Stimulated activated CD8-positive, alpha-beta memory T cell treated with anti-CD3 and anti-CD28 coated beads, Interleukin-15, amount 100 ng/mL, for 24 hours (primary cell): ENCODE measurements at places on chromosomes 1 and 21.

DNA sequence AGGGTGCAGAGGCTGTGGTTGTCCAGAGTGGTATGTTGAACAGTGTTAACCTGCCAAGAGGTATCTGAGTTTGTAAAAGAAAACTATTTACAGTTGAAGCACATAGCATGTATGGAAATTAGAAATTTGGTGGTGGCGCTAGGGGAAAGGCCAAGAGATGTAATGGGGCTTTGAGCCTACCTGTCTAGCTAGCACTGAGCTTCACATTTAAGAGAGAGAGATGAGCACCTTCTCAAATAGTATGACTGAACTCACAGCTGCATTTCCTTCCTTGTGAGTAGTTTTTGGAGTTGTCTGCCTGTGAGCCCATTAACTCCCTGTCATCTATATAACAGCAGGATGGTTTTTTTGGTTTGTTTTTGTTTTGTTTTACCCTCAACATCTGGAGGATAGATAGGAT is 4.0 kb downstream of the CLIC4 start:
- DNase-seq = no peak

DNA sequence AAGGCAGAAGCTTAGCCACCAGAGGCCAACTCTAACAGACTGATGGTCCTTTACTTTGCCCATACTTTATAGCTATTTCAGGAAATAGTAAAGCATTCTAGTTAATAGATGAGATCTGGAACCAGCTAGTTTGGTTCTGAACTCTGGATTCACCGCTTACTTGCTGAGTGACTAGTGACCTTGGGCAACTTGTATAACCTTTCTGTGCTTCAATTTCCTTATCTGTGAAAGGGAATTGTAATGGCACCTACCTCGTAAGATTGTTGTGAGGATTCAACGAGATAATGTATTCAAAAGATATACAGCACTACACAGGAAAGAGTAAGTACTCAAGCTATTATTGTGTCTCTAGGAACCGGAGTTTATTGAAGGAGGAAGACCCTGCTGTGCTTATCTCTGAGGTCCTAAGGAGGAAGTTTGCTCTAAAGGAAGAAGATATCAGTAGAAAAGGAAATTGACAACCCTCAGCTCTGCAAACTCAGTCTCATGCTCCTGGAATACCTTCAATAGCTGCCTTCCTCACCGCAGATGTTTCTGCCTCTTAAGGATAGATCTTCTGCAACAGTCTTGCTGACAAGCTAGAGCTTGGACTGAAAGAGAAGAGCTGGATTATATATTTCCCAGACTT is 11.9 kb downstream of the MTFR1L start:
- no peak for DNase-seq

- no peak for DNase-seq
Observed at GRCh38 chr1:219472596-219472995, 140.3 kb downstream of the ZC3H11B start.

DNA sequence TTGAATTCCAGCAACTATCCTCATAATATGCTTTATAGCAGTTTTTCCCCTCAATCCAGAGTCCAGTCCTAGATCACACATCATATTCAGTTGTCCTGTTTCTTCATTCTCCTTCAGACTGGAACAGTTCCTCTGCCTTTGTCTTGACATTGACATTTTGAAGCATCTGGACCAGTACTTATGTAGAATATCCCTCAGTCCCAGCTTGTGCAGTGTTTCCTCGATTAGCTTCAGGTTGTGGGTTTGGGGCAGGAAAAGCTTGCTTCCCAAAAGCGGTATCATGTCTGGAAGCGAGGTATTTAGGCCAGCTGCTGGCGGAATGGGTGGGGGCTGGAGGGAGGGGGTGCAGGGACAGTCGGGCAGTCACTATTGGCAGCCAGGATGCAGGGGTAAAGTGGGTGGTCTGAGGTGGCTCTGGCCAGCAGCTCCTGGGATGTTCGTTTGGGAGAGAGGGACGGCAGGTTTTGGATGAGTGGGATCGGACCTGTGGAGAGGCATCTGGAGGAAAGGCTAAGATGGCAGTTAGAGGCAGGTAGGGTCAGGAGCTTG is 6.5 kb downstream of the THEMIS2 start:
- no peak for DNase-seq

DNA sequence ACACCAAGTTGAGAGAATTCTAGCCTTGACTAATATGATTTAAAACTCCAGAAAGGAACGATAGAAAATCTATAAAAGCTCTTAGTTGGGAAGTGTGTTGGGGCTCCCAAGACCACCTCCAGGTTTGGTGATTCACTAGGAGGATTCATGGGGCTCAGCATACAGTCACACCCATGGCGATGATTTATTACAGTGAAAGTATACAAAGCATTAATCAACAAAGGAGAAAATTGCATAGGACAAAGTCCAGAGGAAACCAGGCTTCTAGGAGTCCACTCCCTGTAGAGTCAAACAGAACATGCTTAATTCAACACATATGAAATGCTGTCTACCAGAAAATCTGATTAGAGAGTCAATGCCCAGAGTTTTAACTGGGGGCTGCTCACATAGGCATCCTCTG is 4.8 kb downstream of the CDCA8 start:
- no peak for DNase-seq

GRCh38 chr1:189939967-189940366 is 537.7 kb downstream of the BRINP3 start:
- DNase-seq = no peak

DNA sequence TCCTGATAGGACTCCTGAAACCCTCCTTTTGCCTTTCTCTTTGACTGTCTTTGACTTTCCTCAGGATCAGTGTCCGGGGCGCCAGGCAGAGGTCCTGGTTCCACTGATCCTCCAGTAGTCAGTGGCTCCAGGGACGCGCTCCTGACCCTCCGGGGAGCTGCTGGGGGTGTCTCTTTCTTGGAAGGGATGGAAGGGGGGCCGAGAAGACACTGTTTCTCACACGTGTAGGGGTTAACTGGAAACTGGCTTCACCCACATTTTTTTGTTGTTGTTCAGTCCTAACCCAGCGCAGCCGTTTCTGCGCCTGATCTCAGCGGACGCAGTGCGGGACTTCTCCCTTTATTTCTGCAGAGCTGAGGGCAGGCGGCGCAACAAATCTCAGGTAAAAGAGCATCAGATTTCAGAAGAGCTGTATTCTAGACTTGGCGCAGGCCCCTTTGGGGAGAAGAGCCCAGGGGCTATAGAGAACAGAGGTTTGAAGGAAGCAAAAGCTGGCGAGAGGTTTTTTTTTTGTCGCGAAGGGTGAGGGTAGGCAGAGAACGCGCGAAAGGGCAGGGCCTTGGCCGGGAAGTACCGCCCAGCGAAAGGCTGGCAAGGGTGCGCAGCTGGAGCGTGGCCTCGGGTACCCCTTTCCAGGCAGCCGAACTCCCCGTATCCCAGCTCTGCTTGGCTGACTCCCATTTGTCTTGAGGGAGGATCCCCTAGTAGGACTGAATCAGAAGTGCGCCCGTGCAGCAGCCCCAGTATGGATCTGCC is 4.3 kb upstream of the LHX9 start:
- DNase-seq = no peak

DNA sequence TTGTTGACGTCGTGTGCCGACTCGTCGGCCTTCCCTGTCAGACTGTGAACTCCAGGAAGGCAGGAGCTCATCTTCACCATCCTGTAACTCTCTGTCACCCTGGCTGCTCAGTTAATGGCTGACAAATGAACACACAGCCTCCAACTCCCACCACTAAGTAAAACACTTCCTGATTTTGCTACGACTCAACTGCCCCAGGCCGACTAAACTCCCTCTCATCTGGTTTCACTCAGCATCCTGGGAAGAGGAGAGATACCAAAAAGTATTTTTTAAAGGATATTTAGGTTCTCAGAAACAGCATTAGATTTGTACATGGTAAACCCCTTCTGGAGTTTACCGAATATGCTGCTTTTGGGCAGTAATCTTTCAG is 18.2 kb upstream of the LHX4 start:
- DNase-seq = no peak

DNA sequence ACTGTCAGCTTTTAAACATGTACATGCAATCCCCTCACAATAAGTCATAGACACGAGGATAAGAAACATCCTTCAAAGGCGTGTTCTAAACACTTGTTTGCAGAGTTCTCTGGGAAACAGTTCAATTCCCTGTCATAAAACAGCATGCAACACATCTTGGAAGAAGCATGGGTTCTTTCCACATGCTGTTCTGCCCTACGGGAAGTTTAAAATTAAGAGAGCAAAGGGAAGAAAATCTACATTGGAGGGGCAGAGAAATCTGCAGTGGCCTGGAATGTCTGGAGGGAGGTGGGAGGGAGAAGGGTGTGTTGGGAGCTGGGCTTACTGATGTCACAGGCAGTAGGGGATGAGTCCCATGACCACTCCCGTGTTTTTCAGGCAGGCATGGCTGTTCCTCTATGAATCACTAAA is 98.3 kb upstream of the SLC2A1 start:
- DNase-seq = no peak

DNA sequence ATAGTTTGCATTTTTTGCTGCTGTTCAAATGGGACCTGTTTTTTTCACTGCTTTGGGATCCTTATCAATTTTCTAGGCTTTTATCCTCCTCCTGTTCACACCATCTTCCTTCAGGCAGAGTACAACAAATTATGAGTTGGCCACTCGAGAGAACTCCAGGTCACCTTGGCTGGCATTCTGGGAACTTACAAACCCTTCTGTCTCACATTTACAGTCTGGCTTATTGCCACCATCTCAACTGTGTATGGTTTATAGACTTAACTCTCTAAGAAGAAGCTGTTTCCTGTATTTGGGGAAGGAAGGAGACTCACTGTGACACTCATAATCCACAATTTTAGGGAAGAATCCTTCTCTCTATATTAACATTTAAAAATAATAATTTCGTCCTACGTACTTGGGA is 5.4 kb upstream of the ZNF691 start:
- DNase-seq = no peak

DNA sequence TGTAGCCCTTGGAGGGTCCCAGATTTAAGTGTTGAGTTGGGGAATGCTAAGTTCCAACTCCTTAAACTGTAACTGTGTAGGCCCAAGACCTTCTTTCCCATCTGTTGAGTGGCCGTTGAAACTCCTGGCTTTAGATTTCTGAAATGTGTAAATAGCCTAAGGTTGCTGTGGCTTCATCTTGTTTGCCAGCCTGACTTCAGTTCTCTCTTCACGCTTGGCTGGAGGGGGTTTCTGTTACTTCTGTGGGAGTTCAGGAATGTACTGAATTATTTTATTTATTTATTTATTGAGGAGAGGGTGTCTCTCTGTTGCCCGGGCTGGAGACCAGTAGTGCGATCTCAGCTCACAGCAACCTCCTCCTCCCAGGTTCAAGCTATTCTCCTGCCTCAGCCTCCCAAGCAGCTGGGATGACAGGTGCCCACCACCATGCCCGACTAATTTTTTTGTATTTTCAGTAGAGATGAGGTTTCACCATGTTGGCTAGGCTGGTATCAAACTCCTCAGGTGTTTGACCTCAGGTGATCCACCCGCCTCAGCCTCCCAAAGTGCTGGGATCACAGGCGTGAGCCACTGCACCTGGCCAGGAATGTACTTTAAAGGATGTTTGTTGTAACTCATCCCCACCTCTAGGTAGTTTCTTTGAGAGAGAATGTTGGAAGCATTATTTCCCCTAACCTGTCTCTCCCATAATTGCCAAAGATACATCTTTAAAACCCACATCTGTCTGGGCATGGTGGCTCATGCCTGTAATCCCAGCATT is 5.9 kb downstream of the TTC39A start:
- DNase-seq = no peak

GRCh38 chr1:15411593-15412137 is 2.0 kb downstream of the EFHD2 start:
- no peak for DNase-seq

- DNase-seq = no peak
Observed at GRCh38 chr1:30083800-30084464, 639.5 kb downstream of the MATN1 start.

DNA sequence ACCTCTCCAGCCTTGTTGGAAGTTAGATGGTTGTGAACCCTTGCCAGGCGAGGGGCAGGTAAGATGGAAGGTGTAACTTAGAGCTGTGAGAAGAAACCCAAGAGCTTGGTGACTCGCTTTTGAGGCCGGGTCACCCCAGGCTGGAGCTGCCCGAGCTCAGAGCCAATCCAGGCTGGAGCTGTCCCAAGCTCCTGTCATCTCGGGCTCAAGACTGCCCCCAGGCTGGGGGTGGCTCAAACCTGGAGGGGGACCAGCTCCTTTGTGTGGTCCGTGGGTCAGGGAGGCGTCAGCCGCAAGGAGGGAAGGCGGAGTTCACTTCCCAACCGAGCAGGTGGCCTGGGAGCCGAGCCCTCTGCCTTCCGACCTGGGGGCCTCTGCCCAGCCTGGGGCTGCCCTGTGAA is 2.0 kb downstream of the HUNK start:
- no peak for DNase-seq

- no peak for DNase-seq
Observed at GRCh38 chr1:75188892-75189291, 54.7 kb downstream of the LHX8 start.

DNA sequence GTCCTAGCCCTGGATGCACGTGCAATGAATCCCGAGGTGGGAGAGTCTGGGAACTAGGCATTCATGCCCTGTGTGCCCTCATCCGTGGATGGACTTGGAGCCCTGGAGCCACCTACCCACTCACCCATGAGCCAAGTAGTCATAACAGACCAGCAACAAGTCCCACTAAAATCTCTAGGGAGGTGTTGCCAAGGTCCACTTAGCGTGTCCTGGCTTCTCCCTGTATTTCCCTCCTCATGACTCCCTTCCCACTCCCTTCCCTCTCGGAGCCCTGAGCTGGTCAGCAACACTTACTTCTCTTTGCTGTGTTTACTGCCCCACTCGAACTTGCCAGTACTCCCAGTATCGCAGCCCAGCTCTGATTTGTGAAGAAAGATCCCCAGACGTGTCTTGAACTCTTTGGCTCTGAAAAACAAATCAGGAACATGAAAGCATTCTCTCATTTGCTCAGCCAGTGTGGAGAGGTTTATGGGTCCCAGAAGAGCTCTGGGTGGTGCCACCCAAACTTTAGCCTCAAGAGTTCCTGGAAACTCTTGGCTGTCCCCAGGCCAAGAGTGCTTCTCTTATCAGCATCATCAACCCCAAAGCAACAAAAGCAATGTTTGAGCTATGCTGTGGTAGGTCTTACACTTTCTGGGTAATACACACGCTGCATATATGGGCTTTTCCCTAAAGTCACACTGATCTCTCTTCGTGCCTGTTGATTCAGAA is 1.1 kb downstream of the RGS16 start:
- no peak for DNase-seq
